Activated CD4-positive, alpha-beta T cell treated with anti-CD3 and anti-CD28 coated beads for 24 hours (primary cell): ENCODE measurements at places on chromosomes 5 and 9.
A peak's percentile ranks its signal among the peaks of the same experiment; 100 is the strongest.

DNA sequence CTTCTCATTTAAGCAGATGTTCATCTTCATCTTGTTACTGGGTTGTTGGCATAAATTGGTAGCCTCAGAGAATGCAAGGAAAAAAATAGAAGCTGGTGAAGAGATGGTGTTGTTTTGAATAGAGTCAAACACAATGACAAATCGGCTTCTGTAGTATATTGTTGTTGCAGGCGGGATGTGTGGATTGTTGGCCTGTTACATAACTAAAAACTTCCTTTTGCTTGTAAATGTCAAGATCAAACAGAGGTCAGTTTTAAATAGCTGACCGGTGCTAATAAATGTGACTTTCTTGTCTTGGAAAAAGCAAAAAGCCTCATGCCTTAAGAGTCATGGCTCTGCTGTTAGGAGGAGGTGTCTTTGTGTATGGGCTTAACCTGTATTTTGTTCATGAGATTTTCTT is 59.2 kb downstream of the CCDC192 start:
- no peak for DNase-seq

DNA sequence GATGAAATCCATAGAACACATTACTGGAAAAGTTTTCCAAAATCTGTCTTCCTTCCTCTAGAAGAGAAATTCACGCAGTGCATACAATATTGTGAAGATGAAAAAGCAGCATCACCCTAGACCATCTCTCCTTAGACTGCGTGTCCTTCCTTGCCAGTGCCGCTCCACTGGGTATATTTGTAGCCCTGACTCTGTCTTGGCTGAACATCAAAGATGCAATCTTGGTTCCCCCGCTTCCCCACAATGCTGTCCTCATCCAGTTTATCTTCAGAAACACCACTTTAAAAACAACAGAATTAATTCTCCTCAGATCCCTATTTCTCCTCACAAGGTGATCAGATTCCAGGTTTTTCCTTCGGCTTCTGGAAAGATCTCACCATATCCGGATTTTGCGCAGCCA is 53.9 kb downstream of the ROR2 start:
- DNase-seq = no peak

- DNase-seq = peak; percentile 49
Observed at GRCh38 chr5:156934450-156935211, 28.4 kb downstream of the TIMD4 start.

DNA sequence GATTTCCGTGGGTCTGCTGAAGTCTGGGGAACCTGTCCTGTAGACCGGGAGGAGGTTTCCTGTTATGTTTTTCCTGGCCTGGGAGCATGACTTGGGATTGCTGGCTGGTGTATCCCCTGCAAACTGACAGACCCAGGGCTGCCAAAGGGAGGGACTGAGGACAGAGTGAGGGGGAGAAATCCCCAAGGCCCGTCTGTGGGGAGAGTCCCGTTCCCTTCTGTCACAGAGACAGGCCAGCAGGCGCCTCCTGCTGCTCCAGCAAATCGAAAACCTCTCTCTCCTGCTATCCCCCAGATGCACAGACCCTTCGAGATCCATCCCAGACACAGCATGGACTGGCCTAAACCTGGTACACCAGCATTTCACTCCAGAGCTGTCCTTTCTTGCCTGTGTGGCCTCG is 56.2 kb upstream of the ALDH1B1 start:
- no peak for DNase-seq

- no peak for DNase-seq
Observed at GRCh38 chr5:345404-346195, 24.1 kb downstream of the AHRR start.

DNA sequence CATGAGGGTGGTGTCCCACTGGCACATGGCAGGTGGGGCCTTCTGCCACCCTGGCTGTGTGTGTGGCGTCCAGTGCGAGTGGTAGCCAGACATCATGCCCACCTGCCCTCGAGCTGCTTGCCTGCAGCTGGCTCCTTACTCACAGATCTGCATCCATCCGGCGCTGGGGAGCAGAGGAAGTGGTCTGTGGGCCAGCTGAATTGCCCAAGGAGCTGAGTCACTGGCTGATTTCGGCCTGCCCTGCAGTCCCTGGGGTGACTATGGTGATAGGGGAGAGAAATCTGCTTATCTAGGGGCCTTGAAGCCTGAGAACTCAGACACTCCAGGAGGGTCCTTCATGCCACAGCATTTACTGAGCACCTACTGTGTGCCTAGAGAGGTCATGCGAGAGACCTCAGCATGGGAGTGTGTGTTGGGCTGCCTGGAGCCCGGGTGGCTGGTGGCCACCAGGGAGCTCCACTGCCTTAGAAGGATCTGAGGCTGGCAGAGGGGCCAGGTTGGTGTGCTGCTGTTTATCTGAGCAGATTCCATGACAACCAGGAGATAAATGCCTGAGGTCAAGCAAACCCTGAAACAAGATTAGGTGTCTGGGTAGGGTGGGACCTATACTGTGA is 57.1 kb downstream of the SLC22A5 start:
- DNase-seq = peak; percentile 31

DNA sequence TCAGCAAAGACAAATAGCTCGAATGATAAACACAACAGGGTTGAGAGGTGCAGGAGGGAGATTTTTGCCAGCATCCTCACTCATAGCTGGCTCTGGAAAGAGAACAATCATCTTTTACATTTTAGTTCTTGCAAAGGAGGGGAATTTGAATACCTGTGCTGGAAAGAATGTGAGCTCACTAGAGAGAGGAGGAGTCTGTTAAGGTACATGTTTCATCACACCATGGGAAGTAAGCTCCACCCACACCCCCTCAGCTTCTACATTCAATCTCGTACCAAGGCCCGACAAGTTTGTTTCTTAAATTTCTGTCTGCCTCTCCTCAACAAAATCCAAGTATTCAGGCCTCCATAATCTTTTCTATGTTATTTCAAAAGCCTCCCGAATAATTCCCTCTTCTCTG is 254.6 kb downstream of the BRINP1 start:
- no peak for DNase-seq
